ENCODE measurements at places on chromosomes 7 and 10.

- no peak for DNase-seq
These were observed 217.8 kb upstream of the HPS1 start for GRCh38 chr10:98664329-98665042.

DNA sequence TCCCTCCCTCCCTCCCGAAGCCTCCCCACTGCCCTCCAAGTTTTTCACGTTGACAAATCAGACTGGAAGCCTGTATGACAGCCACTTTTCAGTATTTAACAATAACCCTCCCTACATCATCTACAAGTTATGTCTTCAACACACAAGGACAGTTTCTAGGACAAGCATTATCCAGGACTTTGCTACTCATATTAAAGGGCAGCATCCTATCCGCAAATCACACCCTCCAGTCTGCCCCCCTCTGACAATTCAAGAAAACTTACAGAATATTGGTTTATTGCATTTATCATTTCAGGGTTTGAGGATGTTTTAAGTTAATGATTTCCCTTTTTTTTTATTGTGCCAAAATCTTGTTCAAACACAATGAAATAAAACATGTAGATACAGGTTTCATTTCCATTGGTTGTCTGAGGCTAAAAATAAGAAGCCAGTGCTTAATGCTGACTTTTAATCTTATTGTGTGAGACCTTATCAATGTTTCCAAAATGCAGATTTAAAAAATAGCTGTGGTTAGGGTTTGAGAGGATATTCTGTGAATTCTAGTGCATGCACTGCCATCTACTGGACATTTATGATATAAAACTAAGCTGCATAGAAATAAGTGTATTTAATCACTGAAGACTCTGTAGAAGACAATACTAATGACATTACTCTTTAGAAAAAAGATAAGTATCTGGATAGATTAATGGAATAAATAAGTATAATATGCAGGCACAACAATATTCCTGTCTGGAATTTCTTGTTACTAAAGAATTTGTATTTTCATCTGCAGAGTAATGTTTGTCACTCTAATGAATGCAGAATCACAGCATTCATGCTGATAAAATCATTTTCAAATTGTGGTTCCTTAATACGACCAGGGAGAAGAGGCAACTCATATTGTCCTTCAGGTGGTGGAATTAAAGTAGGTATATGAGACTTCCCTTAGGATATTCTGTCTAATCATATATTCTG lies 64.1 kb downstream of the CAV1 start:
- no peak for DNase-seq

GRCh38 chr7:29937132-29937531 lies 52.5 kb downstream of the SCRN1 start:
- DNase-seq: no peak

- no peak for DNase-seq
These were observed 147.1 kb upstream of the GDF10 start for GRCh38 chr10:47152861-47153349.

GRCh38 chr7:66043681-66044497 lies 31.7 kb upstream of the ASL start:
- DNase-seq: no peak

- DNase-seq: no peak
These were observed 8.5 kb downstream of the VOPP1 start for GRCh38 chr7:55563596-55564325.

- no peak for DNase-seq
These were observed 575.2 kb downstream of the KCNMA1 start for GRCh38 chr10:77062381-77062780.

GRCh38 chr7:42624471-42624870 lies 287.4 kb downstream of the C7orf25 start:
- DNase-seq: no peak

DNA sequence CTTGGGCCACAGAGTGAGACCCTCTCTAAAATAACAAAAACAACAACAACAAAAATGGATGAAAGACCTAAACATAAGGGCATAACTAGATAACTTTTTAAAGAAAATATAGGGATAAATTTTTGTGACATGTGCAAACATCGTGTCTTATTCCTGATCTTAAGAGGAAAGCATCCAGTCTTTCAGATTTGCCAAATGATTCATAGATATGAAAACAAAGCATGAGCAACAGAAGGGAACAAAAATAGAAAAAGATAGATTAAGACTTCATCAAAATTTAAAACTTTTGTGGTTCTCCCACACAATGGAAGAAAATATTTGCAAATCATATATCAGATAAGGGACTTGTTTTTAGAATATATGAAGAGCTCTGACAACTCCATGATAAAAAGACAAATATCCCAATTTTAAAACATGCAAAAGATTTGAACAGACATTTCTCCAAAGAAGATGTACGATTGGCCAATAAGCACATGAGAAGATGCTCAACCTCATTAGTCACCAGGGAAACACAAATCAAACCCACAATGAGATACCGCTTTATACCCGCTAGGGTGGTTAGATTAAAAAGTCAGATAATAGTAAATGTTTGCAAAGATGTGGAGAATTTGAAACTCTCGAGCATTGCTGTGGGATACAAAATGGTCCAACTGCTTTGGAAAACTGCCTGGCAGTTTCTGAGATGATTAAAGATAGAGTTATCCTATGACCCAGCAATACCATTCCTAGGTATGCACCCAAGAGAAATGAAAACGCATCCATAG lies 20.3 kb downstream of the PPIF start:
- no peak for DNase-seq

- no peak for DNase-seq
These were observed 421.9 kb upstream of the GALNT17 start for GRCh38 chr7:70710011-70710480.

GRCh38 chr7:101935521-101936141 lies 118.2 kb downstream of the CUX1 start:
- no peak for DNase-seq

DNA sequence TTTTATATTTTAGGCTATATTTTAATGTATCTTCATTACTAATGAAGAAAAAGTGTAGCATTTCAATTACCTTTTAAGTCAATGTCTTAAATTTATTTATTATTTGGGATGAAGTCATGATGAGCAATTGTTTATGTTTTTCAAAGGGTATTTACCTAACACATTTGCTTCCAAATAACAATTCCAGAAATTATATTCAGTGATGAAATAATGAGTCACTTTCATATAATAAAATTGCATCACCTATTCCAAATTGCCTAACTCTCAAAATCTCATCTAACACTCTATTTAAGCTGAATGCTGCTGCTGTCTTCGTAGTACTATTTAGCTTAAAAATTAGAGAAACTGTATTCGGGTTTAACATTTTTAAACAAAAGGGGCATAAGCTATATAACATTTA lies 97.7 kb downstream of the PRKG1 start:
- DNase-seq: no peak

- DNase-seq: no peak
These were observed 3.3 kb downstream of the SLIT1 start for GRCh38 chr10:97182288-97182990.

GRCh38 chr10:61166065-61166464 lies 222.1 kb upstream of the RHOBTB1 start:
- DNase-seq: no peak

DNA sequence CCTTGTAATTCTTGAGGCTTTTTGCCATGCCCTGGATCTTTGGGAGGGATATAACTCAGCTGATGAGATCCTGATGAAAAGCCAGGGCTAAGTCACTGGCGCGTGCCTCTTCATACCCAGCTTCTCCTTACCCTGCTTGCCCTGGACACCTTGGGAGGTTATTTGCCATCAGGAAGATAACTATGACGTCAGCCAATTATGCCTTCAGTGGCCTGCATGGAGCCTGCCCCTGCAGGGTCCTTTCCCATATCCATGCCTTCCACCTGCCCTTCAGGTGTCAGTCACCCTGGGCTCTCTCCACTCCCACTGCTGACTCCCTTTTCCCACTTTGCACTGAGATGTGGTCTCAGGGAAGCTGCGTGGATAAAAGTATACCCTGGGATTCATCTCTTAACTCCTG lies 520.1 kb downstream of the SORCS3 start:
- DNase-seq: no peak

- DNase-seq: no peak
These were observed 203.3 kb downstream of the TAX1BP1 start for GRCh38 chr7:27943241-27943640.

- DNase-seq: no peak
These were observed 41.8 kb downstream of the APBB1IP start for GRCh38 chr10:26479766-26480492.

GRCh38 chr10:6383096-6383812 lies 180.5 kb downstream of the PFKFB3 start:
- no peak for DNase-seq

DNA sequence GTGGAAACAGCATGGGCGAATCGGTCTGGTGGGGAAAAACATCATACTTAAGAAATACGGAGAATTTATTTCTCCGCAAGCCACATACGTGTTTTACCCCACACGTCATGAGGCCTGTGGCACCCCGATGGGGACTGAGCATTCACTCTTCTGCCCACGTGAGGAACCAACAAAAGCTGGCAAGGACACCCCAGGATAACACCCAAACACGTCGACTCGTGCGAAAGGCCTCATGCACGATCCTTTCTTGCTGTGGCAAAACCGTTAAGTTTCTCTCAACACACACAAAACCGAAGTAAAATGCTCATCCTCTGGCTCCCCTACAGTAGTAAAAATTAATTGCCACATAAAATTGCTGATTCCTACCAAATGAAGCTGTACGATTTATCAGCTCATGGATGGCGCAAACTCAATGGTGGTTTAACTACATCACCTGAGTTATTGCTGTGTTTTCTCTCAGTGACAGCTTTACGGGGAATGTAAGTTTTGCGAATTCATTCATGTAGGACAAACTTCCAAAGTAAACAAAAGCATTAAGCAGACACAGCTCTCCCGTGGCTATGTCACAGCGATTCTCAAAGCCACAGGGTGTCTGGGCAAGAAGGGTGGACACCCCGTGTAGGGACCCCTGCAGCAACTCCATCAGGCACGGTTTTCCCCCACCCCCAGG lies 97.0 kb downstream of the CTBP2 start:
- DNase-seq: no peak

GRCh38 chr10:73601486-73601921 lies 10.4 kb upstream of the USP54 start:
- no peak for DNase-seq

DNA sequence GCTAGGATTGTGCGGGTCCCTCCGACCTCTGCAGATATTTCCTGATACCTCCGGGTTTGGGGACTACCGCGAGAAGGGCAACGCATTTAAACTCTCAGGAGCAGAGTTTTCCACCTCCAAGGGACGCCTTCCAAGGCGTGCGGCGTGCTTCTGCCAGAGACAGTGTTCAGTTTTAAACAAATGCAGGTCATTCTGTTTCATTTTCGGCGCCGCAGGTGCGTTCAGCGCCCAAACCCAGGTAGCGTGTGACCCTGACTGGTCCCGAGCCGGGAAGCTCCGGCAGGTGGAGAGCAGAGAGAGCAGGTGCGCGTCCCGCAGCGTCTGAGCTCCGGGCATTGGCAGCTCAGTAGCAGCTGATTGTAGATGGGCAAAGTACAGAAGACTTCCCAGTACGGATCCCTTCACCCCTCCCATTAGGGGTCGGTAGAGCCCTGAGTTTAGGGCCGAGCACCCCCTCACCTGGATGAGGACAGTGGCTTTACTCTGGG lies 1.4 kb upstream of the CYP26A1 start:
- no peak for DNase-seq

DNA sequence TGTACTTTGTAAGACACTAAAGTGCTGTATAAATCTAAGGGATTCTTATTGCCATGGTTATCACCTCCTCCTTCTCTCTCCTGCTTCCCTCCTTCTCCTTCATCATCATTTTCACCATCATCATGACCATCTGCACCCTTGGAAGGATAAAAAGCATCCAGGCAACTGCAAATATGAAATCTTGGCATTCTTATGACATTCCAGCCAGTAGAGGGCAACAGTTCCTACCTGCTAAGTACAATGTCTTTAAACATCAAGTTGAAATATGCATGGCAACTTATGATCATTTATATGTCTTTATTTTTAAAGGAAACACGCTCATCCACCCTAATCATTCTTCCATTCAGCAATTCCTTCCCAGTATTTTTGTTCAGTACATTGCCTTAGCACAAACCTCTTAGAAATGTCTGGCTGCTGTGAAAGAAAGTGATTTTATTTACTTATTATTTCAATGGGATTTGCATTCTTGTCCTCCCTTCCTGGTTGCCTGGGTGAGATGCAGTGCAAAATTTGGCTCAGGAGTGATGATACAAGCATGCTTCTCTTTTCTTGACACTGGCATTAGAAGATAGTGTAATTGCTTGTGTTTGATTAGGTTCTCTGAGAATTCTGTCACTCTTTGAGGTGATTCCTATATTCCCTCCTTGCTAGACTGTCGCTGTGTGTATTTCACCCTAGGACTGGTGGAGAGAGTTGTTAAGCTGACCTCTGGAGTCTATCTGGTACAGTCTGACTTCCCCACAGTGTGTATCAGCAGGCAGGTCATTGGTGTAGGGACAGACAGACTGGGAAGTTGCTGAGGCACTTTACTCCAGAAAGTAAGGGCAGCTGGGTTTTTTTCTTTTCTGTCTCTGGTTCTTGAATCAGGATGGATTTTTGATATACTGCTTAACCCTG lies 188.5 kb upstream of the BMPER start:
- no peak for DNase-seq

DNA sequence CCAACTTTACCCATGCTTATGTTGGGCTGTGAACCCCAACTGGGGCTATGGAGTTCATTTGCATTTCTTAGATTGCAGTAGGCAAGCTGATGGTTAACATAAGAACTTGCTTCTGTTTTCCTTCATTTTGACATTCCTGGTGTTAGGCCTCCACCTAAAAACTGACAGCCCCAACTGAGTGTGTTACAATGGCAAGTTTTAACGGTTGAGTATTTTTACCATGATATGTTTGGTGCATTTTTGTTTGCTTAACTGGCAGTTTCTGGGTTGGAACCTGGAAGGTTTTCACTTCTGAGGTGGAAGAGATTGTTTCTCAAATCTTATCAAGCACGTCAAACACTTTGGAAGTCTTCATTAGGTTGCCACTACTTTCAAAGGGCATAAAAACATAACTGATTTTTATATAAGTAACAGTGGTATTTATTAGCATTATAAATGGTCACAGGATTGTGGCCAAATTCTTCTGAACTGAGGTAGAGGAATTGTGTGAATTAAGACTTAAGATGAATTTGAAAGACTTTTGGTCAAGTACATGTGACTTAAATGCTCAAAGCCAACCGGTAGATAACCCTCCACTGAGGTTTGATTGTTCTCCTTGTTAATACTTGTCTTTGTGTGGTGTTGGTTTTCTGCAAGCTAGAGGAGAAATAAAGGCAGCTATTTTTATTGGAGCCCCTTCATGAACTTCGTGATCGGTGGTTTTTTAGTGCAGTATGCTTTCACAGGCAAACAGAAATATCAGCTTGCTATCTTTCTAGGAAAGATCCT lies 2.8 kb downstream of the BMI1 start:
- no peak for DNase-seq
